ENCODE measurements at places on chromosomes 11 and 22.

GRCh38 chr22:45448431-45448830 lies 34.9 kb downstream of the RIBC2 start:
- DNase-seq = no peak

DNA sequence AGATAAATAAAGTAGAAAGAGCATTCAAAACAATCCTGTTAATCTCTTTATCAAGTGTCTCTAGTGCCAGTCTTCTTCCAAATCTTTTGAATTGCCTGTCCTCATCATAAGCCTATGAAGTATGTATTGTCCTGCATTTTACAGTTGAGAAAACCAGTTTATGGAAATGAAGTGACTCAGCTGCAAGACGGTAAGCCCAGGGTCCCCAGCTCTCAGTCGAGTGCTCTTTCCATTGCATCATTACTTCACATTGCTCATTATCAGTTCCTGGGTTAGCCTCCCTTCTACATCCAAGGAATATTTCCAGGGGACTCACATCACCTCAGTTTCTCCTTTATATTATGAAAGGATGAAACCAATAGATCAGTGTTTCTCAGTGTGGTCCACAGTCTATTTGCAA lies 9.1 kb upstream of the P4HA3 start:
- DNase-seq = peak; percentile 30

GRCh38 chr11:62030071-62030684 lies 62.7 kb upstream of the FTH1 start:
- DNase-seq = no peak

DNA sequence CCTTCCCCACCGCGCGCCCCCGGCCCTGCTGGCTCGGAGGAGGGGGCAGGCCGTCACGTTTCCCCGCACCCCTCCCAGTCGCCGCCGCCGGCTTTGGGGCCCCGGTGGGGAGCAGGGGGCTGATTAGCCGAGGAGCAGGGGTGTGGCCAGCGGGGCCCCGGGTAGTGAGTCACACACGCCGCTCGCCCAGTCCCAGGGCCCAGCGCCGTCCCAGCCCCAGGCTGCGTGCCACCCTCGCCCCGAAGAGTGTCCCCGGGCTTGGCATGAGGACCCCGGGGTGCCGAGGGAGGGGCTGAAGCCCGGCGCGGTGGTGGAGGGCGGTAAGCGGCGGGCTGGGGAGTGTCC lies 34.4 kb downstream of the PRDM11 start:
- DNase-seq = peak; percentile 57

- peak; percentile 38 for DNase-seq
Measured at GRCh38 chr11:46239801-46240061, 37.7 kb upstream of the CREB3L1 start.

DNA sequence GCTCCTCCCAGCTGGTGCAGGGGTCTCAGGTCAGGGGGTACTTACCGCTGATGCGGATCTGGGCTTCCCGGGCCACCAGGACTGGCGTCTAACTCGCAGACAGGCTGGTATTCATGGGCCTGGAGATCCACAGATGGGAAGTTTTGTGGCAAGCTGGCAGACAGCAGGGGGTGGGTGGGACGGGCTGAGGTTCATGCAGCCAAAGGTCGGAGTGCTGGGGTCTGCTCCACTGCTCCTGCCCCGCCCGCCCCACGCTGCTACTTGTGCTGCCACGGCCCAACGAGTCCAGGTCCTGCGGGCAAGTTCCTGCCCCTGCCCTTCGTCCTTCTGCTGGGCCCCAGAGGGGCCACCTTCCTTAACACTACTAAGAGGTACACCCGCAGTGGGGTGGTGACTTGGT lies 3.1 kb downstream of the ACY3 start:
- DNase-seq = no peak

DNA sequence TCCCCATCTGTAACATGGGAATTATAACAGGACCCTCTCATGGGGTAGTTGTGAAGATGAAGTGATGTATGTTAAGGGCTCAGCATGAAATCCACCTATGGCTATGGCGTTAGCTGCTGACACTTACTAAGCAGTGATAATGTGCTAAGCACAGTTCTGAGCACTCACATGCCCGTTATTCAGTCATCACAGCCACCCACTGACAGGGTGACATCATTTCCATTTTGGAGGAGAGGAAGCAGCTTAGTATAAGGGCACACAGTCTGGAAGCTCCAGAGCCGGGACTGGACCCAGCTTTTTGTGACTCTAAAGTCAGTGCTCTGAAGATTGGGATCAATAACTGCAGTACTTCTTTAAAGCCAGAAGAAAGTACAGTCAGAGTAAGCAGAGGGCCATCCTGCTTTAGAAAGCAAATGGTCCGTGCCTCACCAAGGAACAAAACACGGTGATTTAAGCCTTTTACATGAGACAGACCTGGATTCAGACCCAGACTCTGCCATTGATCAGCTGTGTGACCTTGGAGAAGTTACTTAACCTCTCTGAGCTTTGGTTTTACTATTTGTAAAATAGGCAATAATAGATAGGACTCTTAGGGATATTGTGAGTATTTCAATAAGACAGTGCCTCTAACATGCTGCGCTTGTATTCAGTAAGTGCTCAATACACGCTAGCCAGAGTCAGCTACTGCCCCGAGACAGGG lies 61.5 kb downstream of the SGSM1 start:
- no peak for DNase-seq

DNA sequence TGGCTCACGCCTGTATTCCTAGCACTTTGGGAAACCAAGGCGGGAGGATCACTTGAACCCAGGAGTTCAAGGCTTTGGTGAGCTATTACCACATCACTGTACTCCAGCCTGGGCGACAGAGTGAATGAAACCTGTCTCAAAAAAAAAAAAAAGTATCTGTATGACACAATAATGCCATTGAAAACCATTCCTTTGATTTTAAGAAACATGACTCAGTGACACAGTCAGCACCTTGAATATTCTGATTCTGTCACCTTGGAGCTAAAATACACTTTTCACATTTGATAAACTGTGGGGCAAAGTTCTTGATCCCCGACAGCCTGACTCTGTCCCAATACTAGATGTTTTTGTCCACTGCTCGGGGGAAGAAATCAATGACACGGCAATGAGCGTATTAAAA lies 16.7 kb upstream of the ELFN2 start:
- peak; percentile 32 for DNase-seq

DNA sequence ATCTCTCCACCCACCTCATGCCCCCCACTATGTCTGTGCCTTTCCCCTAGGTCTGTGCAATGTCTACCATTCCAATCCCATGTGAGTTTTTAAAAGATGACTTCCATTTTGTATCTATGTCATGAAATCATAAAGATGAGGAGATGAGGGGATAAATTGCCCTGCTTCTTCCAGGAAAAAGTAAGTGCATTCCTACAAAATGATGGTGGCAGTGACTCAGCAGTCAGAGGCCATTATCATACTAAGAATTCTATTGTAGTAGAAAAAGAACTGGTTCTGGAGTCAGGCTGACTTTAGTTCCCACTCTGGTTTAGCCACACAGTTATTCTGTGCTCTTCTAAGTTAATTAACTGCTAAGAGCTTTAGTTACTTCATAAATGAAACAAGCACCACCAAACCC lies 89.6 kb upstream of the API5 start:
- DNase-seq = peak; percentile 10

All from ELR (cell line).